ENCODE measurements at places on chromosomes 4 and X.

DNA sequence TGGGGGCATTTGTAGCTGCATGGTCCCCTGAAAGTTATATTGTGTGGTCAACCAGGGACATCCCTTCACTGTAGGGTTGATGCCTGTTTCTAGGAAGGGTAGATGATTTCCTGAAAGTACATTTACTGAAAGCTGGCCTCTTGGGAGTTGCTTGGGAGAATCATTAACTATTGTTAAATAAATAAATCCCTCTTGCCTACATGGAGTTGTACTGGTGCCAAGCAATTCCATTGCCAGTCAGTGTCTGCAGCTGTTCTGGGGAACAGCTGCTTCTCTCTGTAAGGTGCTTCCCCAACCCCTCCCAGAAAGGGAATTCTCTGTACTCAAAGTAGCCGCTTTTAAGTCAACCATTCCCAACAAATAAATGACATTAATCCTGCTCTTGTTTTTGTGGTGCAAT lies 51.1 kb downstream of the C4orf51 start:
- DNase-seq, result no peak

- no peak for DNase-seq
Measured at GRCh38 chr4:147658501-147658900, 25.5 kb downstream of the PRMT9 start.

DNA sequence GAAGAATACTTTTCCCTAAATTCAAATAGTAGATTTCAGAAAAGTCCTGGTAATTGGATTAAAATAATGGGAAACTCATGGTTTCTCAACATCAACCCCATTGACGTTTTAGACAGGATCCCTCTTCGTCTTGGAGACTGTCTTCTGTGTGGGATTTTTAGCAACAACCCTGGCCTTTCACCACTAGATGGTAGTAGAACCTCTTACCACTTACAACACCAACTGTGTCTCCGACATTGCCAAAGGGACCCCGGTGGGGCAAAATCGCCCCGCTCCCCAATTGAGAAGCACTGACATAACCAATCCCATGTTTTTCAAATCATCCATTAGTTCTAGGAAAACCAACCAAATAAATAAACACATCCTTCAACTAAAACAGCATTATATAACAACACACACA lies 16.9 kb upstream of the ANOS1 start:
- DNase-seq, result no peak

- no peak for DNase-seq
Measured at GRCh38 chr4:140704964-140705363, 51.2 kb downstream of the TBC1D9 start.

DNA sequence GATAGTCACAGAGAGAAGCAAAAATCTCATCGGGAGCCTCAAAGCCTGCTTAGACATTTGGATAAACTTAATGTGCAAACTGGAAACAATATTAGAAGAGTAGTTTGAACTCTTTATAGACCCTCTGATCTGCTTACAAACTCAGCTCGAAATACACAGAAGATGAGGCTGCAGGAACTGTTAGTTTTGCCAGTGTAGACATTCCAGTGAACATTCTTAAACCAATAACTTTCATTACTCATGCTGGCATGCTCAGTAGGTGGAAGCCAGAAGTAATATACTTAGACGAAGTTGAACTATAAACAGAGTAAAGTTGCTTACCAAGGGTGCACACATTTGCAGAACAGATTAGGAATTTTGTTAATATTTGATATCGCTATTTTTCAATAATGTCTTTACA lies 303.5 kb downstream of the ANKRD50 start:
- DNase-seq, result no peak

DNA sequence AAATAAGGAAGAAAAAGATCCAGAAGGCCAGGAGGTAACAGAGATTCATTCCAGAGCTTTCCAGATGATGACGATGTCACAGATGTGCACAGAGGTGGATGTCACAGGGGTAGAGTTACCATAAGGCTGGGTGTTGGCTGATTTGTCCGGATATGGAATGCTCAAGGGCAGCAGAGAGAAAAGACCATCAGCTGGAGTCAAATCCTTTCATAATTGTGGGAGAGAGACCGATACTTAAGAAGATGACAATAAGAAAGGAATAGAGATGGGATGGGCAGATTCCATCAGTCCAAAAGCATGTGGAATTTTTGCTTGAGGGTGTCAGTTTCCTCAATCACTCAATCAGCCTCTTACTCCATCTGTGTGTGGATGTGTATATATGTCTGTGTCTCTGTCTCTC lies 150.4 kb downstream of the CENPC start:
- no peak for DNase-seq
